Progenitor cell of endocrine pancreas (in vitro differentiated cells): ENCODE measurements at places on chromosomes 16 and 17. TPM values are rescaled to one million over a fixed set of nuclear protein-coding genes. Genes with fewer than 3 reads are reported as not detected.

GRCh38 chr17:62760059-62760944 is 47.8 kb downstream of the MARCHF10 start:
- DNase-seq: no peak

- DNase-seq: no peak
These were observed 1.4 kb downstream of the CBFB start for GRCh38 chr16:67030221-67030962.

DNA sequence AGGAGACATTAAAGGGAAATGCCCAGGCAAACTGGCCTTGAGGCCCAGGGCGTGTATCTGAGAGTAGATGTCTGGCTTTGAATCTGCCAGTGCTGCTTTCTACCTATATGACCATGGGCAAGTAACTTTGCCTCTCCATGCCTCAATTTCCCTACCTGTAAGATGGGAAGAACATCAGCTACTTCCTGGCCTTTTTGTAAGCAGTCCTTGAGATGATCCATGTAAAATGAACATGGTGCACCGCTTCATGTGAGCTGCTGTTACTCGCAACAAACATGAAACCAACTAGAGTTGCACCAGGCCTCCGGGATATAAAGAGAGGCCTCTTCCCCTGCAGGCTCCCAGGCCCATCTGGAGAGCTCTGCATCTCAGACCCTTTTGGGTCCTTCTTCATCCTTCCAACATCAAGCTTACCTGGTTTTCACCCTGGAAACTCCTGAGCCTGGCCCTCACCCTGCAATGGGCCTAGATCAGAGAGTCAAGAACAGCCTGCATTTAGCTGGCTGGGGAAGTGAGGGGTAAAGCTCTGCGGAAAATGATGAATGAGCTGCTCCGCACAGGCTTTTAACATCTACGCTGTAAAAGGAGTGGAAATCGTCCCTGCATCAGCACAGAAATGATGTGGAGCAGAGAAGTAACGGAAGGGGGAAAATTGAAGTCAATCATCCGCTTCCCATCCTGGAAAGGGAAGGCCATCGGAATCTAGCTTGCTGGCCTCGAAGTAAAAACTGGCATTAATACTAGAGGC is 2.3 kb upstream of the MYH11 start:
- DNase-seq: no peak

DNA sequence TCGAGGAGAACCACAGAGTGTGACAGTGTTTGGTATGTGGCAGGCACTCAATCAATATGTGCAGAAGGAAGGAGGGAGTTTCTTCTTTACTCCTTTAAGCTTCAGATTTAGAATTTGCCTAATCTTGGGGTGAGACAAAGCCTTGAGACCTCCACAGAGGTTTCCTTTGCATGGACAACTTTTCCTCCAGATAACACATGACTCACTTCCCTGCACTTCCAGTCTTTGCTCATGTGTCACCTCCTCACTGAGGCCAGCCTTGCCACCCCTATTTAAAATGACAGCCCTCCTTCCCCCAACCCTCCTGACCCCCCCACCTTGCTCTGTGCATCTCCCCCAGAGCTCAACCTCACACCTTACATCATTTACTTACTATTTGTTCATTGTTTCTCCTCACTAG is 17.4 kb upstream of the NOS2 start:
- no peak for DNase-seq

DNA sequence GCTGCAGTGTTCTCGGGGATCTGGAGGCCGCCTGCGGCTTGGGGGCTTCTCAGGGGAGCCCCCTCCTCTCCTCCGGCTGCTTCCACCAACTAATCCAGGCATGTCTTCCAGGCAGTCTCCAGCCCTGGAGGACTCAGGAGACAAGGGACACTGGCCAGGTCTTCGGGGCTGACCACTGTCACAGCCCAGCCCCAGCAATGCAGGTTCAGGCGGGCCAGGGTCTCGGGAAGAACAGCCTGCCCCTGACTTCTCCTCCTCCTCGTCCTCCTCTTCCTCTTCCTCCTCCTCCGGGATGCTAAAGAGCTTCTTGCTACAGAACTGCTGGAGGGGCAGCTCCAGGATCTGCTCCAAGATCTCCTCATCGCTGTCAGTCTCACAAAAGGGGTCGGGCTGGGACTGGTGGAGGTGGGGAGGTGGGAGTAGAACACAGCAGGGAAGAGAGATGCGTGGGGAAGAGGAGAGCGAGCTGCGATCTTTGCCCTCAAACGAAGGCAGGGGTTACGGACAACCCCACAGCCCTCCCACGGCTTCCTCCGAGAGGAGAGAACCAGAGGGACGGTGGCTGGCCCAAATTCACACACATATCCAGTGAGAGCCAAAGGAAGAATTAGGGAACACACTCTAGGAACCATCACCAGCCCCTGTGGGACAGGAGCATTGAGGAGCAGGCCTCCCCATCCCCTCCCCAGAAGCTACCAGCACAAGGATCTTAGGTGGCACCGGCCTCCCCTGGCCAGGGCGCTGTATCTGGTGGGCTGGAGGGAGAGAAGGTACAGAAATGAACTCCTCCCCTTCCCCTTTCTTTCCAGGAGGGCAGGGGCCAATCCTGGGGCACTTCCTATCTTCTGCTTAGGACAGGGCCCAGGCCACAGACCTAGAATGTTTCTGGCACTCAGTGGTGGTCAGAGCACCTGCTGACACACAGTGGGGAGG is 19.3 kb downstream of the TSPOAP1 start:
- DNase-seq: peak; percentile 5

- no peak for DNase-seq
These were observed 211.9 kb downstream of the GSG1L start for GRCh38 chr16:27851586-27851985.

Gene MGAT5B
- 2.8 and 4.6 TPM in 2 replicates for total RNA-seq

Gene HAS3
- total RNA-seq: 1.1 and 2.1 TPM in 2 replicates

Gene CCDC57
- total RNA-seq: 79.0 and 79.3 TPM in 2 replicates
